ENCODE measurements at places on chromosomes 13 and 19.
A peak's percentile ranks its signal among the peaks of the same experiment; 100 is the strongest.

DNA sequence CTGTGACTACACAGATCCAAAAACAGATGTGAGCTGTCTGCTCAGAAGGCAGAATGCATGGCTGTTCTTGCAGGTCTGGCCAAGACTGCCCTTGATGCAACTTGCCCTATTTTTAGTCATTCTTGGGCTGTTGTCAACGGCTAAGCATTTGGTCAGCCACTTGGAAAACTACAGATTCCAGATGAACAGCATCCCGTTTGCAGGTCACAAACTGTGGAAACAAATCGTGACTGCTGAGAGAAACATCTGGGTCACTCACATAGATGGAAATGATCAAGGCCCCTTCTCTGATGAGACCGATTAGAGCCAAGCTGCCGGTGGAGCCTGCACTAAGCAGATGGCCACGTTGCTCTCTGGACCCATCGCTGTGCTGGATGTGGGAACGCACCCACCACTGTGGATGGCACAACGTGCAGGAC is 15.4 kb upstream of the METTL21C start:
- no peak for DNase-seq

GRCh38 chr13:98780451-98780850 is 28.0 kb upstream of the SLC15A1 start:
- DNase-seq: no peak

- DNase-seq: no peak
These were observed 211.8 kb downstream of the PCCA start for GRCh38 chr13:100300708-100301107.

GRCh38 chr13:111924678-111925075 is 142.3 kb upstream of the SOX1 start:
- DNase-seq: no peak

DNA sequence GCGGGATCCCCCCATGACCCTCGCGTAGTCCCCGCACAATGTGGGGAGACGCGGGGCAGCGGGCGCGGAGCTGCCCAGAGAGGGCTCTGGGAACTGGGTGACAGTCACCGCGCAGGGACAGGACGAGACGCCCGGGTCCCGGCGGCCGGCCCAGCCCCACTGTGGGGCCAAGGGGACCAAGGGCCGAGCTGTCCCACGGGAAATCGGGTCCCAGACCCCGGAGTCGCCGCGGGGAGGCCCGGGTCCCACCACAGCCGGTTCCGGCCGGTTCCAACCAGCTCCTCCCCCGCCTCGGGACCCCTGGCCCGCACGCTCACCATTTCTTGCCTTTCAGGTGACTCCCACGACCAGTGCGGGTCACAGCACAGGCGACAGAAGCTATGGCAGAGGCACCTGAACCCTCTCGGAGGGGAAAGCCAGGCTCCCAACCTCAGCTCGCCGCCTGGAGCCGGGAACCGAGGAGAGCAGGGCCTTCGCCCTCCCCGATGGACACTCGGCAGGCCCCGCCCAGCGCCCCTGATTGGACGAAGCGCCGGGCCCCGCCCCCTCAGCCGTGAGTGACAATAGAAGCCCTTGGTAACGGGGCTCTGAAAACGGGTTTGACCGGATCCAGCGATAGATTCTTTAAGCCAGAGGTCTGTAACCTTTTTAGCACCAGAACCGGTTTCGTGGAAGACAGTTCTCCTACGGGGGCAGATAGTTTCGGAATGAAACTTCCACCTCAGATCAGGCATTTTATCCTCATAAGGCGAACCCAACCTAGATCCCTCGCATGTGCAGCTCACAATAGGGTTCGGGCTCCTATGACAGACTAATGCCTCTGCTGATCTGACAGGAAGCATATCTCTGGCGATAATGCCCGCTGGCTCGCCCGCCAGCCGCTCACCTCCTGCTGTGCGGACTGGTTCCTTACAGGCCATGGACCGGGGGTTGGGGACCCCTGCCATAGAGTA is at the start of gene ZNF433:
Gene ZNF433 (minus strand): TSS at position 460 of the 953 bp plus-strand sequence. CDS start 140 bp downstream, at position 320.
- DNase-seq: peak; percentile 50

DNA sequence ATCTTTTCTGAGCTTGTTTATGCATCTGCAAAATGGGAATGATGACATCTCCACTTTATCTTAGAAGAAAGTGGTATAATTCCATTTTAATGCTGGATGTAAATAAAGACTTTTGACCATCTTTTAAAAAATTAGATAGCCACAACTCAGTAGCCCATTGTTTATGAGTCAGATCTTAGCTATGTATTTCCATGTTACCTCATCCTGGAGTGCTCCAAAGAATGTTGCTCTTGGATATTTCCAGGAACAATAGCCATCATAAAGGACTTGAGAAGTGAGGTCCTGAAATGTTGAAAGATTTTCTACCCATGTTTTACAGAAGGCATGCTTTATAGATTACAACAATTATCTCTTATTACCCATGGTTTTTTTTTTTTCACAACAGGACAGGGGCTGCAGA is 229.3 kb upstream of the EDNRB start:
- DNase-seq: no peak

DNA sequence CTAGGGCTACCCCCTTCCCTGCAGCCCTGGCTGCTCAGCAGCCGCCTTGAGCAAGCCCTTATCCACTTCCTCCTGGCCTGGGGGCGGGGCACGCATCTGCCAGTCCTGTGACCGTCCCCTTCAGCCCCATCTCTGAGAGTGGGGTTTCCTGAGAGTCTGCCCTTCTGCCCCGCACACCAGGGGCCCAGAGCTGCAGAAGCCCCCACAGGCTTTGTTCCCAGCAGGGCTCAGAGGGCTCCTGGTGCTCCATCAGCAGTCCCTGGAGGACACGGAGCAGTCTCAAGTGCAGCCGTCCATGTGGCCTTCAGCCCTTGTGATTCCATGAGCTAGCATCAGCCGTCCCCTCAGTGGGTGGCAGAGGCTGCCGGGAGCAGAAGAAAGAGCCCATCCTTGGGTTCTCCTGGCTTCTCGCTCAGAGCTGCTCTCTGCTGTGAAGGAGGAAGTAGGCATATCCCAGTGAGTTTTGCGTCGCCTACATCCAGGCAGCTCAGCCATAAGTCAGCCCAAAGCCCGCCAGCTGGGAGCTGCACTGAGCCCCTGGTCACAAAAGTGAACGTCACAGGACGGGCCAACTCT is 16.3 kb downstream of the MYO9B start:
- DNase-seq: no peak

DNA sequence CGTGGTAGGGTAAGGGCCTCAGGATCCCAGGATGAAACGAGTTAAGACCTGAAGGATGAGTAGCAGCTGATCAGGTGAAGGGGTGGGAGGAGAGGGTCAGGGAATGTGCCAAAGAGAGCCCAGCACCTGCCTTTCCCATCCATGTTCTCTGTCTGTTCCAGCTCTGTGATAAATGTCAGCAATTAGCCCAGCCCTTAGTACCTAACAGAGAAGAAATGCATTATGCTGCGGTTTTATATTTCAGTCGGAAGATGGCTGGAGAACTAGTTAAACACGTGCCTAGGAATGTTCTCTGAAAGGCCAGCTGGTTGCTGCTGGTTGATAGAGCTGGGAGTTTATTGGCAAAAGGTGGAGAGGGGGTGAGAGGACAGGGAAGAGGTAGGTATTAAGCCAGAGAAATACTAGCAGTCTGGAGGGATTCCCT is 268.2 kb downstream of the SHISA2 start:
- no peak for DNase-seq

DNA sequence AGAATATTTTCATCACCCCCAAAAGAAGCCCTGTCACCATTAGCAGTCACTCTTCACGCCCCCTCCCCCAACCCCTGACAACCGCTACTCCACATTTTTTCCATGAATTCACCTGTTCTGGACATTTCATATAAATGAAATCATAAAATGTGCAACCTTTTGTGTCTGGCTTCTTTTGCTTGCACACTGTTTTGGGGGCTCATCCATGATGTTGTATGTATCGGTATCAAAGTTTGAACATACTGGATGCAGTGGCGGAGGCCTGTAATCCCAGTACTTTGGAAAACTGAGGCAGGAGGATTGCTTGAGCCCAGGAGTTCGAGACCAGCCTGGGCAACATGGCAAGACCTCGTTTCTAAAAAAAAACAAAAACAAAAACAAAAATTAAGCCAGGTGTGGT is 7.2 kb downstream of the GADD45B start:
- DNase-seq: no peak

DNA sequence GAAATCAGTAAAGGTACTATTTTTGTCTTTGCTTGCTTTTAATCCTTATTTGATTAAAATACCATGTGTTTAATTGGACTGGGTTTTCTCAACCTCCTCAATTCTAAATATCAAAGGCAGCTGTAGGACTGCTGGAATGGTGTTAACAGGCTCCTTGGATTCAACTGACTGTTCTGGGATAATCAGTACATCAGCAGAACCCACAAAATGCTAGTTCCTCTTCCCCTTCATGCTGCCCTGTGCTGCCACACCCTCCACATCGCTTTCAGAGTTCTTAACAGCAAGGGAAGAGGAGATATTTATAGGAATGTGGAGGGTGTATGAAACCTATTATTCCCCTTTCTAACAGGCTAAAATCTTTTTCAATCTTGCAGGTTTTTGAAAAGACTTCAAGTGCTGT is 82.4 kb downstream of the KCTD12 start:
- no peak for DNase-seq

DNA sequence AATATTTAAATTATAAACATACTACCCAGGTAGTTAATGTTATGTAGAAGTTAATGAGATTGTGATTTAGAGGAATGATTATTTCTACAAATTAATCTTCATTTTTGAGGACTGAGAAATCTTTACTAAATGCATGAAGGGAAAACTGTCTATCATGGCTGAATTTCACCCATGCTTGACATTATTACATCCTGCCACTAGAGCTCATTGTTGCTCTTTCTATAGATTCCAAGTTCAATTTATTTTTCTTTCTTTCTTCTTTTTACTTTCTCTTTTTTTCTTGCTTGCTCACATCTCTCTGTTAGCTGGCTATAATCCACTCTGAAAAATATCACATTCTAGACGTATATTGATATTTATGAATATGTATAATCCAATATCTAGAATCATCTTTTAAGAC is 505.0 kb upstream of the KLHL1 start:
- DNase-seq: no peak

DNA sequence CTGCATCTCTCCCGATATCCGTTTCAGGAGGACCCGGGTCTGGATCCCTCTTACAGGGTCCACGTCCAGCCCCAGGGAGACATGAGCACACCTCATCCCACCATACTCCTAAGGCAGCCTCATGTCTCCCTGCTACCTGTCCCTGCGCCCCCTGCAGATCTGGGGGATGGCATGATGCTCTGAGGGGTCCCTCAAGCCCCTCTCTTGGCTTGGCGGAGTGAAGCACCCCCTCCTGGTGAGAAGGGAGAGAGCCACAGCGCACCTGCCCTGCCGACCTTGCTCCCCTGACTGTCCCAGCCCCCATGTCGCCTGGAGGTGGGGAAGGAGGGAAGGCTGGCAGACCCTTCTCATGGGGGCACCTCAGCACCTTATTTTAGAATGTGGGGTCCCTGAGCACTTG is 21.5 kb upstream of the ARHGEF7 start:
- DNase-seq: no peak

- DNase-seq: no peak
These were observed 39.3 kb downstream of the TMEM255B start for GRCh38 chr13:113798200-113798811.

- no peak for DNase-seq
These were observed 626.2 kb upstream of the SLC10A2 start for GRCh38 chr13:103692442-103692841.

DNA sequence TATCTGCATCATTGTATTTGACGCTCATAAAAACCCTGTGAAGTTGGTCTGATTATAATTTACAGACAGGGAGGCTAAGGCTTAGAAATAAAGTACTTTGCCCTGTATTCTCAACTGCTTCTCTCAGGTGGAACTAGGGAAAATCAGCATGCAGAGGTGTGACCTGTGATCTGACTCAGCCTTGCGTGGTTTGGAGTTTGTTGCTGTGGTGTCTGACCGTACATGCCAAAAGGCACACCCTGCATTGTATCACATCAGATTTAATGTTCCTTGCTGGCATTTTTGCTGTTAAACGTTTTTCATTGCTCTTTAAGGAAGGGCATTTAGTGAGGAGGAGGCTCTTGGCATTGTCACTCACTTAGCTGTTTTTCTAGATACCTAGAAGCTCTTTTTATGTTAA is 58.8 kb upstream of the C1QTNF9B start:
- no peak for DNase-seq

DNA sequence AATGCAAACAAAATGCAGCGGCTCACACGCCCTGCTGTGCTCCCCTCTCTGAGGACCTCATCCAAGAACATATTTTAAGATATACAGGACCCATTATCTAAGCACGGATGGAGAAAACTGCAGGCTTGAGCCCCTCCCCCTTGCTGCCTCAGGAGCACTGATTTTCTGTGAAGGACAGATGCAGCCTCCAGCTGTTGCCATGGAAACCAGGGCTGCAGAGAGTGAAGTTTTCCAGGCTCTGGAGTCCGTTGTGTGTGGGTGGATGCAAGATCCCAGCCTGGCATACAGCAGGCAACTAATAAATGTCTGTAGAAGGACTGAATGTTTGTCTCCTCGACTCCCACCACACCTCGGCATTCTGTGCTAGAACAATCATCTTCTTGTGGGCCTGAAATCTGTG is 105.6 kb upstream of the PEG3 start:
- DNase-seq: no peak

DNA sequence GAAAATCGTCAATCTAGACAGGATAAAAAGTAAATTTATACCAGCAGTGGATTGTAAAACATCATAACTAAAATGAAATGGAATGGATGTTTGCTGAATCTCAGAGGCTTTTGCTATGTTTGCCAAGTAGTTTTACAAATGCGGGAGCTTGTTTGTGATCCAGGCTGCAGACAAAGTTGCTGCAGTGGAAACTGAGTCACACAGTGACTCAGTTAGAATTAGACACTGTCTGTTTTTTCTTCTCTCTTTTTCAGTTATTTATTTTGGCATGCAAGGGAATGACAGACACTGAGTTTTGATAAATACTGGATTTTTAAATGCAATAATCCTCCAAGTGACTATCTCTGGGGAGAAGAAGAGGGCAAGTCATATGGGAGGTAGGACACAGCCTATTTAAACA is 4.6 kb upstream of the PNMA8A start:
- no peak for DNase-seq

DNA sequence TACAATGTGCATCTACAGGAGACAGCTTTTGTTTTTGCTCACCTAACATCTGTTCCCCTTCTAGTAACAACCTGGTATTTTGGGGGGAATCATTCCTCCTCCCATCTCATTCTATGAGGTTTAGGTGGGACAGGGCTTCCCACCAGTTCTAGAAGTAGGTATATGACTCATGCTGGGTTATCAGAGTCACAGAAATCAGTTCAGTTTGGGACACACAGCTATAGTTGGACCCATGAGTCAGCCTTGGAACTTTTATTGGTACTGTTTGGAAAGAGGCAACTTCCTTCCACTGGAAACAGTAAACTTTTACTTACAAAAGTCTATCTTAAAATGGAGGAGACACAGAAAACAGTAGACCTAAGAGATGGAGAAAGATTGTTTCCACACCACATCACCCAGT is 185.5 kb downstream of the DNAJC3 start:
- DNase-seq: no peak
